ENCODE measurements at places on chromosomes 16 and 17. TPM values are rescaled to one million over a fixed set of nuclear protein-coding genes. Genes with fewer than 3 reads are reported as not detected.

TERB1 gene
- 0.26 TPM for total RNA-seq

MPP2 gene
- 0.26 TPM for total RNA-seq

VAMP2 gene
- total RNA-seq = 2.1 TPM

PRPSAP2 gene
- total RNA-seq = 36.9 TPM

NPIPA7 gene
- 1.3 TPM for total RNA-seq
